ENCODE measurements at places on chromosomes 3 and 15.

DNA sequence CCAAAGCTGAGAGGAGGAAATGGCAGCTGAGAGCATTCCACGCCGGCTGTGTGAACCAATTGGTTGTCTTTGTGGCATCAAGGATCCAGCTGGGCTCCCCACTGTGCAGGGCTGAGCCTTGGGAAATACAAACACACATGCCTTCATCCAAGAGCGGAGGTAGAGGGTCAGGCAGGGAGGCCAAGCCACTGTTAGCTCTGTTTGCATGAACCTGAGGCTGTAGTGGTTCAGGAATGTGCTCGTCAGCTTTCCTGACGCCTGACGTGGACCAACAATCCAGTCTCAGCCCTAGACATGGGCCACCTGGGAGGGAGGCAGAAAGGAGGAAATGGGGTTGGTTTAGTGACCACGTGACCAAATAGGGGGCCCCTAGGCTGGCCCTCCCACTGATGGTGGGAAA, 276.9 kb downstream of the TLE3 start:
- DNase-seq, result no peak

- no peak for DNase-seq
Measured at GRCh38 chr15:64315216-64315615, 40.8 kb downstream of the CSNK1G1 start.

DNA sequence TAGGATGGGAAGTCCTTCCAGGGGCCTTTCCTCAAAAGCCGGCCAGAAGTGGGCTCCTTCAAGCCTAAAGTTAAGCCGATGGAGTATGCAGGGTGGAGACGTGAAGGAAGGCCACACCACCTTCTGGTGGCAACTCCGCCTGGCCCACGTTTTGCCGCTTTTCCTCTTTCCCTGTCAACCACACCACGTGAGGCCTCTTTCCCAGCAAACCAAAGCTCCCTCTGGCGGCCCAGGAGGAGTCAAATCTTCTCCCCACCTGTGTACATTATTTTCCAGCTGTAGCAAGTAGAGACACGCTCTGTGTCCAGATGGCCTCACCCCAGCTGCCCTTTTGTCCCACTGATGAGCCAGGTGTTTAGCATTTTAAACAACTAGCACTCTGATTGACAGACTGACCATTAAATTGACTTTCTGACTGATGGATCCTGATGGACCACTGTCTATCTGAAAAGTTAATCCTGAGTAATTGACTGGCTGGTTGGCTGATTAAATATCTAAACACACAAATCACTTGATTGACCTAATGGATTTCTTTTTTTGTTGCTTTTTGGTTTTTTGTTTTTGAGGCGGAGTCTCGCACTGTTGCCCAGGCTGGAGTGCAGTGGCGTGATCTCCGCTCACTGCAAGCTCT, 59.6 kb upstream of the ZBTB38 start:
- no peak for DNase-seq

DNA sequence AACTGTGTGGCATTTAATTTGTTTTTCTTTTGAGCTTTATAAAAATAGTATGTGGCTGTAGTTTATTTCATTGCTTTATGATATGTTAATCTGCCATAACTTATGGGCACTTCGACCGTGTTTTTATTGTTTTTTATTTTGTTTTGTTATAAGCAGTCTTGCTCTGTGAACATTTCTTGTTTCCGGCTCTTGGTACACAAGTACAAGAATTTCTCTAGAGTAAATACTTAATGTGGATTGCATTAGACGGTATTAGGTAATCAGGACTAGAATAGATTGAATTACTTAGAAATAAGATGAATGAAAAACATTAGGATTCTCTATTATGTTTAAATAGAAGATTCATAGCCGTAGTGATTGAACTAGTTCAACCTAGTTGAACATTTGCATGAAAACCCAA, 2.1 kb downstream of the ZFAND6 start:
- DNase-seq, result no peak

GRCh38 chr3:1374471-1374870, 281.6 kb downstream of the CNTN6 start:
- DNase-seq, result no peak

DNA sequence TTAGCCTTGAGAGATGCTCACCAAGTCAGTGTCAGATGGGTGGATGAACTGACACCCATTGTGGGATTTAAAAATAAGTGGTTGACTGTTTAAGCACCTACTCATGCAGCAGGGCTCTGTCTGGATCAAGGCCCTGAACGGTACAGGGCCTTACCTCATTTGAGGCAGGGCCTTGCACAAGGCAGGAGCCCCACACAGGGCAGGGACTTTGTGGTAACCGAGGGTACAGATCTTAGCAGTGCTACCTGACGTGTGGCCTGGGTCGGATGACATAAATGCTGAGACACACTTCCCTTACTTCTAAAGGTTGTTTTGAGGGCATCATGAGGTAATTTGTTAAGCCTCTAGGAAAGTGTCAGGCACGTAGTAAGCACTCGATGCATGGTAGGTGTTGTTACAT, 59.5 kb upstream of the PLXNA1 start:
- DNase-seq, result no peak

Measured in mesothelial cell of epicardium (in vitro differentiated cells).